ENCODE measurements at places on chromosomes 7 and 10.

- no peak for DNase-seq
Measured at GRCh38 chr7:159004411-159004810, 140.3 kb downstream of the VIPR2 start.

DNA sequence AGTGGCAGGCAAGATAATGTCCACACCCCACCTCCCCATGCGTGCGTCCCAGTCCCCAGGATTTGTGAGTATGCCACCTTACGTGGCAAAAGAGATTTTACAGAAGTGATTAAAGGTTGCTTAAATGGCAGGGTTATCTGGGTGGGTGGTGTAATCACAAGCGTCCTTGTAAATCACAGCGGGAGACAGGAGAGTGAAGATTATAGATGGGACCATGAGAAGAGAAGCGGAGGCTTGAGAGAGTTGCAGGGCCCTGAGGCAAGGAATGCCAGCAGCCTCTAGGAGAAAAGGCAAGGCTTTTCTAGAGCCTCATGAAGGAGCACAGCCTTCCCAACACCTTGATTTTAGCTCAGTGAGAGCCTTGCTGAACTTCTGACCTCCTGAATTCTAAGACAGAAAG, 10.2 kb downstream of the ZRANB1 start:
- no peak for DNase-seq

- no peak for DNase-seq
Measured at GRCh38 chr10:100419911-100420449, 42.8 kb upstream of the WNT8B start.

DNA sequence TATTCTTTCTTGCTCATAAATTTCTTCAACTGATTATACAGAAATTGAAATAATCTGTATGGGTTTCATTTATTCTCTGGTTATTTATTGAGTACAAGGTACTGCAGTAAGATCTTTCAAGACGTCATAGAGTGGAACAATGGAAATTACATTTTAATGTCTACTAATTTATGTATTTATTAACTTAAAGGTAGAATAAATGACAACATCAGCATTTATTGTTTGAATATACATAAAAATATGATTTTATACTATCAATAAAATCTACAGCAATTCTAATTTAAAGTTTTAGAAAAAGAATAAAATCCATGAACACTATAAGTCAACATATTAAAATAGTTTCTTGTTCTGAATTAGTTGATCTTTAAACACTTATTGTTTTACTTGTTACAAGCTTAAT, 158.5 kb downstream of the AGMO start:
- DNase-seq: no peak

- DNase-seq: no peak
Measured at GRCh38 chr10:53135213-53135896, 362.8 kb upstream of the MBL2 start.

DNA sequence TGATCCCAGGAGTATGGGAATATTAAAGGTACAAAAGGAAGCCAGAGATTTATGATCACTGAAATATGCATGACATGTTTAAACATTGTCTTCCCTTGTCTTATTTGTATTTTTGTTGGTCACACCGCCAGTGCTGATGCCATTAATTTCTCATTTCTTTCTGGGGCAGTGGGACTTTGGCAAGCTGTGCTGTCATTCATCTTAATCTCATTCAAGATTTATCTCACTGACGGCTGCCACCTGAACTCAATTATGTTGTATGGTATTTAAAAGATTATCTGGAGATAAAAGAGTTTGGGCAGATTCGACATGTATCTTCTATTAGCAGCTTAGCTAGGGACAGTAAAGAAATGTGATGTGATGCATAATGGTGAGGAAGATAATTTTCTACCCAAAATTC, 284.9 kb upstream of the PLXDC2 start:
- no peak for DNase-seq

DNA sequence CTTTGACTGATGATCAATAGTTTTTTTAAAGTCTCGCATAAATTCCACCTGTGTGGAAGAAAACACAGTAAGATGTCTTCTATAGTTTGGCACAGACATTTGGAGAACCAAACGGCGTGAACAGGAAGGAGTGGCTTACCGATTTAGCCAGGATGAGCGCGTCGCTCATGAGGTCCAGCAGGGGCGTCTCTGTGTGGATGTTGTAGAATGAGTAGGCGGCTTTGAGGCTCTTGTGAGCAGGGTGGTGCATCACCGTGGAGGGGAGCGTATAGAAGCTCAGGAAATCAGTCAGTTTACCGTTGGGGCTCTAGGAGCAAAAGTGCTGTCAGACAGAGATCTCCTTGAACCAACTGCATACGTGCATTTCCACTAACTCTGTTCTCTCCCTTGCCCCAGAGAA, 15.5 kb downstream of the RPP38 start:
- DNase-seq: no peak

- no peak for DNase-seq
Measured at GRCh38 chr7:75534727-75535307, 42.7 kb downstream of the SPDYE5 start.

DNA sequence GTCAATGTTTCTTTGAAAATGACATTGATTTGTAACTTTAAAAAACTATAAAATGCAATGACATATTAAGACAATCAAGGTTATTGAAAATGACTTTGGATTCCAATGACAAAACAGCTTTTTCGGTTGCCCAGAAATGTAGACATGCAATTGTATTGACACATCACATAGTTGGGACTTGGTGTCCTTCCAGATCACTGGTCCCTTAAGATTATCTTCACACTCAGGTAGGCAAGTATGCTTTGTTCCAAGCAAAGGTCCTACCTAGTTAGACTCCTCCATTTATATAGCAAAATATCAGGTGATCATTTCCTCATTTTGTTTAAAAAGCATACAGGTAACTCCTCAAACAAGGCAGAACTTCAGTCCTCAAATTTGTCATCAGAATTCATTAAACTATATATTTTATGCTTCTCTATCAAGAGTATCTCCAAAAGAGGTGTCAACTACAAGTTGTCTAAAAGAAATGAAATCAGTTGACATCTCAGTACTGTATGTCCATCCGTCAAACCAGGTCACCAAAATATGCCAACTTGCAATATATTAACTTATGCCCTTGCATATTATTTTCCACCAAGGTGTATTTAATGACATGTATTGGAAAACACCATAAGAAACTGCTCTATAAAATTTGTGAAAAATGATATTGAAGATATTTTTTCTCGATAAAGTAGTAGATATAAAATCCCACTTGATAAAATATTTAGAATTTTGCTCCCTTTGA, 64.6 kb downstream of the TSPAN12 start:
- DNase-seq: no peak

DNA sequence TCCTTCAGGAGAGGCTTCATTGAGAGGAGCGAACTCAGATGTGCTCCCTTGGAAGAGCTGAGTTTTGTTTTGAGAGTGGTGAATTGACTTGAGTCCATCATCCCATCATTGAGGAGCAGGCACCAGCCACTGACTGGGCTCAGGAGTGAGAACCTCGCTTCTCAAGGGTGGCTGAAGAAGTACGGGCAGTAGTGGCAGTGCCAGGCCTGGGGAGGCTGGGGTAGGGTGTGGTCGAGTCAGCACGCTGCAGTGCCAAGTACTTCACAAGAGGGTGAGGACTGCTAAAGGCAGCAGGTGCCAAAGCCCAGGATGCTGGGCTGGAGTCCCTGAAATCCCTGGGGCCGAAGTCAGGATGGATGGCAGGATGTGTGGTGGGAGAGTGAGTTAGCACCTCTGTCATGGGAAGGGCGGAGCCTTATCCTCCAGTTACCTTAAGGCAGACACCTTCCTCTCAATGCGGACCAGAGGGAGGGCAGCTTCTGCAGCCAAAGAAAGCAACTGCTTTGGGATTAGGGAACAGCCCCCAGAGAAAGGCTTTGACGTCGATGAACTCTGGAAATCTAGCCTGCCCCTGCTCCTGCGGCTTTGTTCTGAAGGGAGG, 210.3 kb downstream of the CAMK1D start:
- DNase-seq: no peak

DNA sequence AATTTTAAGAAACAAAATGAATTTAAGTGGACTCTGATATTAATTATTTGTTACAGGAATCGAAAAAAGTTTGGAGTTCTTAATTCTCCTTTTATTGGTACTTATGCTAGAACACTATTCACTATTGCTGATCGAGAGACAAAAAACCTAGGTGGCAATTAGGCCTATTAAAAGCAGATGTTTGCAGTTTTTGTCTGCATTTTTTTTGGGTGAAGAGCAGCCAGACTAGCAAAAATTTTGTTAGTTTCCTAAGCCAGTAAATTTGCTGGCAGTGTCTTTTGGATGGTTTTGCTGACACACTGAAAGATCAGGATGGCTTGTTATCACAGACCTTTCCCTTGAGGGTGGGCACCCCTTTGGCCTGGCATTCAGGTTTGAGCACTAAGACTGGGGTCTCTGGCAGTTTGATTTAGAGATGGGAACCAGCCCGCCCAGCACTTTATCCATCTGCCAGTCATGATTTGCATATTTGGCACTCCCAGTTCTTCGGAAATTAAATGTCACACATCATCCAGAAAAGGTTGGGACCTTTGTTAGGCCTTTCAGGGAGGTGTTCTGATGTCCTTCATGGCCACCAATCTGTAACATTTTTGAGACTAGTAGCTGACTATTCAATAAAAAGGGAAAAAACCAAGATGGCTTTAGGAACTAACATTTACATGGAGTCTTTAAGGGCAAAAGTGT, 57.3 kb downstream of the INPP5F start:
- DNase-seq: no peak

DNA sequence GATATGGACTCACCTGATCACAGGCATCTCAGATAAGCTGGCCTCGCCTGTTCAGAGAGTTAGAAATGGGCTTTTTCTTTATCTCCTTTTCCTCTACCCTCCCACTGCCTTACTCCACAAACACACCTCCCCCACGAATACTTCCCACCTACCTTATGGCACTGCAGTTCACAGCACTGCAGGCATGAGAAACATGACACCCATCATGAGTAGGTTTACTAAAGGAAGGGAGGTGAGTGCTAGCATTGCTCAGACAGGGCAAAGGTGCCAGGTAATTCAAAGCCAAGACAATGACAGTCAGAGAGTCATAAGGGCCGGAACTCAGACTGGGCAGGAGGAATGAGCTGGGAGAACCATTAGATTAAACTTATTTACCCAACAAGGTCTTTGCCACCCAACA, 220.6 kb downstream of the FAM107B start:
- DNase-seq: no peak

DNA sequence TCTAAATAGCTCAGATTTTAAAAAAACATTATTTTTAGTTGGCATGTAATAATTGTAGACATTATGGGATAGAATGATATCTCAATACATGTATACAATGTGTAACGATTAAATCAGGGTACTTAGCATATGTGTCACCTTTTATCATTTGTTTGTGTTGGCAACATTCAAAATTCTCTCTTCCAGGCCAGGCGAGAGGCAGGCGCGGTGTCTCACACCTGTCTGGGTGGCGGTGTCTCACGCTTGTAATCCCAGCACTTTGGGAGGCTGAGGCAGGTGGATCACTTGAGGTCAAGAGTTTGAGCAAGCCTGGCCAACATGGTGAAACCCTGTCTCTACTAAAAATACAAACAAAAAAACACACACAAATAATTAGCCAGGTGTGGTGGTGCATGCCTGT, 151.7 kb downstream of the RTKN2 start:
- no peak for DNase-seq

DNA sequence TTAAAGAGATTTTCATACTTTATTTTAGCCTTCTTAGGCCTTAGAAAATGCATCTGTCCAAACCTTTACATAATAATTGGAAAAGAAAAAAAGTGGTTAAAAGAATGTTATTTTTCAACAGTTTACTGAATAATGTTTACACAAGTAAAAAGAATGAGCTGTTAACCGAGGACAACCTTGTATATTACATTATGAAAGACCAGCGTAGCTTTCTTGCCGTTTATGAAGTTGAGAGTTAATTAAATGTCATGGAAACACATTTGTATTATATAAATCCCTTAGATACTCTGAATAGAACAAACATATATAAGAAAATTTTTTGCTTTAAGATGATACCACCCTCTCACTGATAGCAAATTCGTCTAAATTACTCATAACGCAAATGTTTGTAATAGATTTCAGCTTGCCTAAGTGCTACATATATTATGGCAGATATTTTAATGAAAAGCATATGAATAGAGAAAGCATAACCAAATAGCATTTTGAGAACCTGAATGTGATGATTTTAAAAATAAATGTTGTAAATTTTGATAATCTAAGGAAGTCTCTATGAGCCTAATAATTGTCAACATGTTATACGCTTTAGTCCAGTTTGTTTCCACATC, 9.1 kb downstream of the CACNB2 start:
- DNase-seq: no peak

GRCh38 chr10:36373424-36374096, 731.5 kb upstream of the FZD8 start:
- DNase-seq: no peak

- DNase-seq: no peak
Measured at GRCh38 chr10:113369365-113369694, 183.5 kb upstream of the HABP2 start.

GRCh38 chr10:77325233-77325537, 312.4 kb downstream of the KCNMA1 start:
- DNase-seq: no peak

- no peak for DNase-seq
Measured at GRCh38 chr7:80057488-80057887, 77.1 kb upstream of the GNAI1 start.

DNA sequence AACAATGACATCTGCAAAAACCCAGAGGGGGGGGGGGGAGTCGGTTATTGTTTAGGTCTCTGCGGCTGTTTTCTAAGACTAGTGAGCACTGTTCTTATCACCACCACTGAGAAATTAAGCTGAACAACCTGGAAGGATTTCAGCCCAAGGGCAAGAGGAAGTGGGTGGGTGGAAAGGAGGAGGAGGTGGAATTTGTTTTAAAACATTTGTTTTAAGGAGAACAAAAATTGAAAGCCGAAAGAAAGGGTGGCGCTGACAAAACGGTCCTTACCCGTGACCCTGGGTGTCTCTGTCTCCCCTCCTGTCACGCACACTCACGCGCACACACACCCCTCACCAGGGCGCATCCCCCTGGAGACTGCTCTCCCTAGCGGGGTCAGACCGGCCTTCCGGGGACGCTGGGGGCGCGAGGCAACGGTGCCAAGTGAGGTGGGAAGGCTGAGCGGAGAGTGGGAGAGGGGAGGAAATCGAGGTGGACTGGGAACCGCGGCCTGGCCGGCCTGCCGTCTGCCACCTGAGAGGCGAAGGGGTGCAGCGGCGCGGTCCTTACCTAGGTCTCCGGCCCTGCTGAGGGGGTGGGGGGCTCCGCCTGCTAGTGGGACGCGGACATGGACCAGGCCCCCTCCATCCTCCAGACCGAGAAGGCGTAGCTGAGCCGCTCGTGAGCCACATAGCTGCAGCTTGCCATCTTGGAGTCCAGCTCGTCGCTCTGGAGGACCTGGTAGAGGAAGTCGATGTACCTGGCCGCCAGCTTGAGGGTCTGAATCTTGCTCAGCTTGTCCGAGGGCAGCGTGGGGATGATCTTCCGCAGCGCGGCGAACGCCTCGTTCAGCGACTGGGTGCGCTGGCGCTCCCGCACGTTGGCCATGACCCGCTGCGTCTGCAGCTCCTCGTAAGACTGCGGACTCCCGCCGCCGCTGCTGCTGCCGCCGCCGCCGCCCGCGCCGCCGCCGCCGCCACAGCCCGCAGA, 1.0 kb downstream of the TWIST1 start:
- DNase-seq: no peak

DNA sequence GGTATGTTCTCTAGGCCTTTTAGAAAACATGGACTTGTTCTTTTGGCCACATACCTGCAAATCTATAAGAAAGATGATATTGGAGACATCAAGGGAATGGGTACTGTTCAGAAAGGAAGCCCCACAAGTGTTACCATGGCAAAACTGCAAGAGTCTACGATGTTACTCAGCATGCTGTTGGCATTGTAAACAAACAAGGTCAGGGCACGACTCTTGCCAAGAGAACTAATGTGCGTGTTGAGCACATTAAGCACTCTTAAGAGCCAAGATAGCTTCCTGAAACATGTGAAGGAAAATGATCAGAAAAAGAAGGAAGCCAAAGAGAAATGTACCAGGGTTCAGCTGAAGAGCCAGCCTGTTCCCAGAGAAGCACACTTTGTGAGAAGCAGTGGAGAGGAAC, 37.1 kb downstream of the SDK1 start:
- no peak for DNase-seq

Measured in activated CD8-positive, alpha-beta memory T cell treated with anti-CD3 and anti-CD28 coated beads, Interleukin-2, amount 50 U/mL, for 4 hours (primary cell).